ENCODE measurements at places on chromosomes 5 and 9.

- DNase-seq: no peak
Observed at GRCh38 chr9:1140057-1140456, 89.9 kb downstream of the DMRT2 start.

DNA sequence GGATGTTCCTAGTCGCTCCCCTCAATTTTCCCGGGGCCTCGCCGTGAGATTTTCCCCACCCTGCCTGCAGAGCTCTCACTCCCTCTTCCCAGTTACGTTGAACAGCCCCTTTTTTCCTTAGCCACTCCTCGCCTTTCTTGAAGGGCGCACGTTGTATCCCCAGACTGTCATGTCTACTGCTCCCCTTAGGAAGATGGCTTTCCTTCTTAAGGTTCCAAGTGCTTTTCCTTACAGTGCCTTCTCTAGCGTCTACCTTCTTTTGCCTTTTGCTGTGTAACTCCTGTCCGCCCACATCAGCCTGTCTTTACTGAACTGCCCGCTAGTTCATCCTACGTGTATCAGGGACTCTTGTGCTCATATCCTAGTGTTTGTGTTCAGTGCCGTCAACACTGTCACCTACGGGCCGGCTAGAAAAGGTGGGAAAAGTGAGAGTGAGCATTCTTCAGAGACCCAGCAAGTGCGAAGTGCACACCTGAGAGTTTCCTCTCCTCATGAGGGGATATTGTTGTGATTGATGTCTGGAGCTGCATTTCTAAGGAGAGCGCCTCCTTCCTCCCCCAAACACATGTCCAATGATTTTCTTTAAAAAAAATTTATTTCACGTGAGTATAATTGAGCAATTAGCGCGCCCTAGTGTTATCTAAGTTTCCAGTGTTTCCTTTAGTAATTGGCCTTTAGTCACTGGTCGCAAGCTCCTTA is 764 bp downstream of the CAMLG start:
- peak; percentile 34 for DNase-seq

DNA sequence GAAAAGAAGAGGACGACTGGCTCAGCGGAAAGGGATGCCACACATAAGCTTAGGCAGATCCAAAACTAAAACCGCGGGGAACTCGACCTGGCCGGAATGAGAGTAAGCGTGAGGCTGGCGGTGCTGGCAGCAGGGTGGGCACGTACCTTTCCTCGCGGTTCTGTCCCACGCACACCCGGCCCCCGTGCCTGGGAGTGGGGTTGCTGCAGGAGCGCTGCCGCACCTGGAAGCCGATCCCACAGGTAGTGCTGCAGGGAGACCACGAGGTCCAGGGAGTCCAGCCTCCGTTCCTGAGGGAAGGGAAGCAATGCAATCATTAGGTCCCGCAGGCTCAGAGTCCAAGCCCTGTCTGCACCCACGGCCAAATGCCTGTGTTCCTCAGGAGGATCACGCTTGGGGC is 427.0 kb downstream of the SEMA5A start:
- DNase-seq: no peak

DNA sequence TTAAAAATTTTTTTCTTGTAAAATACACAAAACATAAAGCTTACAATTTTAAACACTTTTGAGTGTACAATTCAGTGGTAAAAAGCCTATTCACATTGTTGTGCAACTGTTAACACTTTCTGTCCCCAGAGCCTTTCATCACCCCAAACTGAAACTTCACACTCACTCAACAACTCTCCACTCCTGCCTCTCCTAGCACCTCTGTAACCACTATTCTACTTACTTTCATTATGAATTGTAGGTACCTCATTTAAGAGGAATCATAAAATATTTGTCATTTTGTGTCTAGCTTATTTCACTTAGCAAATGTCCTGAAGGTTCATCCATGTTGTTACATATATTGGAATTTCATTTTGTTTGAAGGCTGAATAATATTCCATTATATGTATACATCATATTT is 4.3 kb upstream of the ZNF510 start:
- no peak for DNase-seq

GRCh38 chr9:110486218-110486617 is 93.3 kb downstream of the SVEP1 start:
- no peak for DNase-seq

DNA sequence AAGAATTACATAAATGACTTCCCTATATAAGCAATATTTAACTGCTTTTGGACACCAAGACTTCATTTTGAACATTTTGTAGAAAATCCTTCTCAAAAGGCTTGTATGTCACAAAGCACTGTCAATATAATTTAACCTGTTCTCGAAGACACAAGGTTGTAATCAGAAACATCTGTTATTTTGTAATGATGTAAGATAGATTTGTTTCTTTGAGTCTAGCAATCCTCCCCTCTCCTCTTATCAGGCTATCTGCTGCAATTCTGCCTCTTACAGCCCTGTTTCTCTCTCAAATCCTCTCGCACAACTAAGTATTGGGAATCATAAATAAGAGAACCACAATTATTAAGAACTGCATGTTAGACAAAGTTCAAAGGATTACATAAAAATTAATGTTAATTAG is 18.6 kb upstream of the TARS1 start:
- no peak for DNase-seq

DNA sequence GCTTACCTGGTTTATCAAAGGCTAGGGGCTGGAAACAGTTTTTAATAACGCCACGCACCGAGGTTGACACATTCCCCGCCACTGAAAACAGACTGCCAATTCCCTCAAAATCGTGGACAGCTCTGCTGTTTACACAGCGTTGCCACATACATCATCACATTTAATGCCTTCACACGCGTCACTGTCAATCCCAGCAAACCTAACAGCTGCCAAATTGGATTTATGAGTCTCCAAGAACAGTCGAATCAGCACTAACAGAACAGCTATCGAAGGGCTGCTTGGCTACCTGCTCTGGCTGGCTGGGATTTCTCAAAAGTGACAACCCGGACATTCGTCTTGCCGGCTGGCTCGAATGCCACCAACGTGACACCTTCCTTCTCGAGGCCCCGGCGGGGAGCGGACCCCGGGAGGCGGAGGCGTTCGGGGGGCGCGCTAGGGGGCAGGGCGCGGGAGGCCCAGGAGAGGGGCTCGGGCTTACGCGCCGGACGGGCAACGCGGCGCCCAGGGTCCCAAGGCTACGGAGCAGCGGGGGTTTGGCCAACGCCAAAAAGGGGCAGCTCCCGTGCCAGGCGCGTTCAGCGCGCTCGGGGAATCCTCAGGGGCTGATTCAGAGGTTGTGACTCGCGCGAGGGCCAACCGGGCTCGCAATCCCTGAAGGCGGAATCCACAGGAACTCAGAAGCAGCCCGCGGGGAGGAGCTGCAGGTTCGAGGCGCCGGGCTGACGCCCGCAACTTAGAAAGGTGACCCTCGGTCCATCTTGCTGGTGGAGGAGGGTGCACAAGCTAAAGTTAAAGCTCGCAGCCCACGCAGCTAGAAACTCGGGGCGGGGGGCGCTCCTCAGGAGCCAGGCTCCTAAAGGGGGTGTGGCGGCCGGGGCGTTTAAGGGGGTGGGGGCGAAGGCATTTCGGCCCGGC is 1.2 kb downstream of the CDC14B start:
- DNase-seq: peak; percentile 19

- no peak for DNase-seq
Observed at GRCh38 chr5:78288246-78288645, 6.3 kb downstream of the AP3B1 start.

- no peak for DNase-seq
Observed at GRCh38 chr5:112682621-112683061, 55.0 kb upstream of the APC start.

DNA sequence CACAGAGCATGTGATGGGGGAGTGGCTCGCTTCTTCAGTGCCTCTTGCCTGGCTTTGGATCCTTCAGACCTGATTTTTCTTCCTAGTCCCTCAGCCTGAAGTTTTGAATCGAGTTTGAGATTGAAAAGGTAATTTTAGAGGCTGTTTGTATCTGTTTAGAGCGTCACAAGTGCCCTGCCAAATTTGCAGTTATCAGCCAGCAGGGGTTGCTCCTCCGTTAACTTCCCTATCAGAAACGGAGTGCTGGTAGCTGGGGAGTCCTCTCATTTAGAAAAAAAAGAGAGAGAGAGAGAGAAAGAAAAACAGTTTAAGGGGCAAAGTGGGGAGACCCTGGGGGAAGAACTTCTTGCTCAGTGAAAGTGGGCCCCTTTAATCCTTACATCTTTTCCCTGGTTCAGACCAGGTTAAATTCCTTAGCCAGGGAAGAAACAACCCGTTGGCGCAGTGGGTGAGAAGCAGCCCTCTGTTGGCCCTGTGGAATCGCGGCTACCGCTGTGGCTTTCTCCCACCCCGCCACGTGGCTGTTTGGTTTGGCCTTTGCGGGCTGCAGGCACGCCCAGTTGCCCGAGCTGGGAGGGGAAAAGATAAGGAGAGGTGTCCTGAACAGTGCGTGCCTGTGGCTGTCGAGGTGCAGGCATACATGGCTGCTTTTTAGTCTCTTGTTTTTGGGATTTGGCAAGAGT is 576.7 kb upstream of the ACO1 start:
- DNase-seq: no peak

DNA sequence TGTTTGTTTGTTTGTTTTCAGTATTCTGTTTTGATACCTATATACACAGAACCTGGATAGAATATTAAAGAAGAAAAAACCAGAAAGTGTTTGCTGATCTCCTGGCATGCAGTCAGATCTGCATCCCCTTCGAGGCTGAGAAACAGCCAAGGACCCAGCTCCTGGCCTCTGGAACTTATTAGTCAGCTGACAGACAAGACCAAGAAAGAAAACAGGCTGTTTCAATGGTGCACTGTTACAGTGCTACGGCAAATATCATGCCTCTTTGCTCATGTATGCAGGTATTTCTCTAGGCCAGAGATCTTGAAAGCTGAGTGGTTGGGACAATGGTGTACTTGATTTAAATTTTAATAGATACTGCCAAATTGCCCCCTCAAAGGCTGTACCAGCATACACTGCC is 95.0 kb downstream of the C5orf15 start:
- no peak for DNase-seq

DNA sequence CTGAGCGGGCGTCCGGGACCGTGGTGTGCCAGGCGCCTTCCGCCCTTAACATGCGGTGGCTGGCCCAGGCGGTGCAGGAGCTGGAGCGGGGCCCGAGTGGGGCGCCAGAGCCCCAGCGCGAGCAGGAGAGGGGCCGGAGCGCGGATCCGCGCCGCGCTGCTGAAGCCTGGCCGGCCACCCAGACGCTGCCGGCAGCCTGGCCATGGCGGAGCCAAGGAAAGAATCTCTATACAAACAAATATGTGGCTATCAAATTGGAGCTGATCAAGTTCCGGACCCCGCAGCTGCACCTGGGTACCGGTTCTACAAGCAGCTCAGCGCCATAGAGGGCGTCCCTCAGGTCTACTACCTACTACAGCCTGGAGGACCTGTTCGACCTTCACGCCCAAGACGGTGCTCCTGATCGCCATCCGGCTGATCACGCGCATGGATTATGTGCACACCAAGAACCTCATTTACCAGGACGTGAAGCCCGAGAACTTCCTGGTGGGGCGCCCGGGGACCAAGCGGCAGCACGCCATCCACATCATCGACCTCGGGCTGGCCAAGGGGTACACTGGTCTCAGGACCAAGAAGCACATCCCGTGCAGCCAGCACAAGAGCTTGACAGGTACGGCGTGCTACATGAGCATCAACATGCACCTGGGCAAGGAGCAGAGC is 55.8 kb downstream of the JAK2 start:
- DNase-seq: no peak

- no peak for DNase-seq
Observed at GRCh38 chr5:87722286-87722685, 309.6 kb upstream of the CCNH start.

DNA sequence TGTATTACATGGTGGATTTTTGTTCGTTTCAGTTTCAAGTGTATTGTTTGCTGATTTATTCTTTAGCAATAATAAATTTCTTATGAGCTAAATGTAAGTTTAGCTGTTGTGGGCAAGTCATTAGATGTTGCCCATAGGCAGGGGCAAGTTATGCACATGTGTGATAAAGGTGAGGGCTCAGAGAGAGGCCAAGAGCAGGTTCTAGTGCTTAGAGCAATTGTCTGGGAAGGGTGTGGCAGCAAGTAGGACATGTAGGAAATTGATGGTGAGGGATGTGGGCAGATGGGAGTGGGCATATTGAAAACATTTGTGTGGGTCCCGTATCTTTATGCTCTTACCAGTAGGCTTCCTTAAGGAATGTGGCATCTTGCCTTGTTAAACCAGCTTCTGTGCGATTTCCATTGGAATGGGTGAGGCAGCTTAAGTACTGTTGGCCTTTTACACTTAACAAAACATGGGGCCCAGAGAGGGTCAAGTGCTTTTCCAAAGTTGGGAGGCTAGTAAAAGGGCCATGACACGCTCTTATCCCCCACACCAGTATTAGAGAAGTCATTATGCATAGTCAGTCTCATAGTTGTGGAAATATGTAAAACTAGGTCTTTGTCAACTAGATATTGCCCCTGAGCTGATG is 60.6 kb downstream of the KDM4C start:
- DNase-seq: no peak

DNA sequence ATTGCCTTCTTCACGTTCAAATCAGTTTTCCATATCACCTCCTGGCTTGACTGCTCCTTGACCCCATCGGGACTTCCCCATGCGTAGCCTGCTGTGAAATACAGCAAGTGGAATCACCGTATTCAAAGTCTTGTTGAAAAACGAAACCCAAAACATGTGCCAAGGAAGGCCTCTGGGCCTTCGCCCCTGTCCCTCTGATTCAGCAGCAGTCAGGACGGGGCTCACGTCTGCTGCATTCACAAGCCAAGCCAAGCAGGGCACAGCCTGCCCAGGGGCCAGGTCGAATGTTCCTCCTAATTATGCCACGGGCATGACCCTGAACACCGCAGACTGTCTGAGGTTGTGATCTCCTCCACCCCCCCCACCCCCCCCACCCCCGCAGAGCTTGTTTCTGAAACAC is 960 bp upstream of the CTNND2 start:
- no peak for DNase-seq

- DNase-seq: no peak
Observed at GRCh38 chr9:35108946-35109575, 6.1 kb upstream of the STOML2 start.

DNA sequence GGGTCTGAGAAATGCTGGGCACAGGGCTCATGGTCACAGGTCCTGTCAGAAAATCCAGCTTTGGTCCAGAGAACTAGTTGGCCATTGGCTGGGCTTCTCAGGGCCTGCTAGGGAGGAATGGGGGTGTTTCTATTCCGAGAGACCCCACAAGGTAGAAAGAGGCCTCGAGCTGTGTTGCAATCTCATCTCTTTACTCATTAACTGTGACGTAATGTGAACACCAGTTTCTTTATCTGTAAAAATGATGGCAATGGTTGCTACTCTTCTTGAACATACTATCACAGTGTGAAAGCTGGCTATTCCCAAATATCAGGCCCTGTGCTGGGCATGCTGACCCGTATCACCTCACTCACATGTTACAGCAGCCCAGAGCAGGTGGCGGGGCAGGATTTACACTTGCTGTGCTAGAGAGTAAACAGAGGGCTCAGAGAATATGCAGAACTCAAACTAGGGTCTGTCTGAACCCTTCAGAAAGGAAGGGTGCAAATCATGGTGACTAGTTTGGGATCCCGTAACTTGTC is 35.7 kb upstream of the SLC25A51 start:
- no peak for DNase-seq
